ENCODE measurements at places on chromosomes 3 and 15.

GRCh38 chr3:129648391-129648790 is 41.9 kb upstream of the PLXND1 start:
- DNase-seq, result no peak

DNA sequence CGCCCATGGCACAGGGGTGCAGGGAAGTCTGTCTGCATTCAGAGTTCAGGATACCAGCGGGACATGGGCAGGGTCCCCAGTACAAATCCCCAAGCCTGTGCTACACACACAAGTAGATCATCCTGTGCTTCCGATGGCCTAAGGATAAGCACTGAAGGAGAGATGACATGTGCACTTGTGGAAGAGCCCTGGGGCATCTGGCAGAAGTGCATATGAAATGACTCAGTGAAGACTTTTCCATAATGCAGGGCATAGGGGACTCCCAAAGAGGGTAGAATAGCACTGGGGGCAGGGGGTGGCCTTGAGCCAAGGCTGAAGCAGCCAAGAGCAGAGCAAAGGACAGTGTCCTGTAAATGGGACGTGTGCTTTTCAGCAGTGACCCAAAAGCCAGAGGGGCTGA is 22.9 kb downstream of the ADAMTS17 start:
- no peak for DNase-seq

- DNase-seq, result no peak
Observed at GRCh38 chr3:81154611-81155143, 606.8 kb downstream of the GBE1 start.

DNA sequence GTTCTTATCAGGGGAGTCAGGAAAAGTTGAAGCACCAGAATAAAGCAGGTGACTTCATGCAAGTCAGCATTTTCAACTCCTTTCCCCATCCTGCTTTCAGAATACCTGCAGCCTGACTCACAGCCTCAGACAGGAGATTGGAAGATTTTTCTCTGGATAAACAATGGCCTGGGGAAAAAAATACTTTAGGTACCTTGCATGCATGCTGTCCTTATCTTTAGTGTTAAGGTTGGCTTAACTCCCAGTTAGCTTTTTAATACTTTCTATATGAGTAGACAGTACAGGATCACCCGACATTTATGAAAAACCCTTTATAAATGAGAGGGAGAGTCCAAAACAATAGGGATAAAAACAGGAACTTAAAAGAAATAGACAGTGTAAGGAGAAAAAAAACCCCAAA is 53.6 kb downstream of the PAK2 start:
- no peak for DNase-seq

- no peak for DNase-seq
Observed at GRCh38 chr15:59538494-59538893, 73.1 kb upstream of the GCNT3 start.

DNA sequence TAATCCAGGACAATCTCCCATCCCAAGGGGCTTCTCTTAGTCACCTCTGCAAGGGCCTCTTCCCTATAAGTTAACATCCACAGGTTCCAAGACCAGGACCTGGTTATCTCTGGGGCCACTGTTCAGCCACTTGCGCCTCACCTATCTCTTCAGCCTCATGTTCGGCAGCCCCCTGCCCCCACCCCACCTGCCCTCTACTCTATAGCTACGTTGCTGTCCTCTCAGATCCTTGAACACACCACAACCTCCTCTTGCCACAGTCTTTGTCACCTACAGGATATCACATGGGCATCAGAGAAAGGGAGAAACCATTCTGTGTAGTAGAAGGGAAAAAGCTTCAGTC is 33.9 kb downstream of the SLC41A3 start:
- no peak for DNase-seq

- peak; percentile 69 for DNase-seq
Observed at GRCh38 chr3:157129803-157130466, 30.0 kb downstream of the CCNL1 start.

DNA sequence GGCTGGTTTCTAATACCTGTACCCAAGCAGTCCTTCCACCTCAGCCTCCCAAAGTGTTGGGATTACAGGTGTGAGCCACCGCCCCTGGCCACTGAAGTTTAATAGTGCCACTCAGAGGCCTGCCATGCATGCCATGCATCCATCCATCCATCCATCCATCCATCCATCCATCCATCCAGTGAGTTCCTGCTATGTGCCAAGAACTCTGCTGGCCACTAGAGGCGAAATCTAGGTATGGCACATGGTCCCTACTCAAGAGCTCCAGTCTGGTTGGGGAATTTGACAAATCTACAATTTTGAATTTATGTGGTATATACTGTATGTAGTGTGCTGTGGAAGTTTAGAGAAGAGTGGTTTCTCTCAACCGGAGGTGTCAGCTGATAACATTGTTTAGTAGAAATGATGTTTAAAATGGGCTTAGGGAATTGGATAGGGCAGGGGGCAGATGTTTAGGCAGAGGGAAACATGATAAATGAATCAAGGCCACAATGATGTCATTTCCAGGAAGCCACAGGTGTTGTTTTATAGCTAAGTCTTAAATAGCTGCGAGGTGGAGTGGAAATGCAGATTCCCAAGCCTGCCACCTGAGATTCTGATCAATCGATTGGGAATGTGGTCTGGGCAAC is 384.4 kb upstream of the C2CD4B start:
- DNase-seq, result no peak

DNA sequence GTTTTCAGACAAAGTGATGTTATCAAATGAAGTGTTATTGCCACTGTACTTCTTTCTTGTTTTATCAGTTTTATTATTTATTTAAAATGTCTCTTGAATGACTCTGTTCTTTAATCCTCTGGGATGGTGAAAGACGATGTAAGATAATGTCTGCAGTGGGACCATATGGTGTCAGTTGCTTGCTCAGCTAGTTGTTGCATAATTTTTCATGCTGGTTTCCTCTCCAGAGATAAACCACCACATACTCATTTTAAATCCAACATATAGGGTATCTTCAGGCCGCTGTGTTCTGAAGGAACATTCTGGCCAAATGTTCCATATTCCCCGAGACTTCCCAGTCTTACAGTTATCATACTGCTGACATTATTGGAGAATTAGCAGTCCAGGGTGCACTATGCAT is 75.9 kb downstream of the GABRG3 start:
- no peak for DNase-seq

GRCh38 chr3:100089812-100090668 is 24.3 kb downstream of the FILIP1L start:
- DNase-seq, result no peak

GRCh38 chr3:167813169-167814123 is 77.9 kb downstream of the SERPINI1 start:
- no peak for DNase-seq

- DNase-seq, result no peak
Observed at GRCh38 chr3:160018959-160019358, 30.3 kb downstream of the IL12A start.

DNA sequence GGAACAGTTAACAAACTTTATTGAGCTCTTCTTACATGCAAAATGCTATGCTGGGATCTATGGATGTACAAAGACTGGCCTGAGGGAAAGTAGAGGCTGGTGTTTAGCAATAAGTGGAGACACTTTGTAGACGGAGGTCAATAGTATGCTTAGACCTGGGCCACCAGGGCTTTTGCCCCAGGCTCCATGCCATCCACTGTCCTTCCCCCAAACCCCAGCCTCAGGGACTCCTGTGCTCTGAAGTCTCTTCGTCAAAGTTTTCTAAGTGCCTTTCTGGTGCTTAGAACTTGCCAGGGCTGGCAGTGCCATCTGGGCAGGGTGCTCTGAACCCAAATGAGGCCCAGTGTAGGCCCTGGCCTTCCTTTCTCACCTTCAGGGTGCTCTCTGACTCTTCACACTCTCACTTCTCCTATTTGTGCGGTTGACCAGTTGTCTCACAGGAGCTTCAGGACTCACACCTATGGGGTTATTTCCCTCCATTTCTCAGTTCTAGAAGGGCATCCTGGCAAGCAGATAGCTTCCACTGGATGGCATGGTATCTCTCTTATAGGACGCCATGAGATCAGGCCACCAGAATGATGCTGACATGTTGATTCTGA is 21.8 kb upstream of the KCNAB1 start:
- no peak for DNase-seq

DNA sequence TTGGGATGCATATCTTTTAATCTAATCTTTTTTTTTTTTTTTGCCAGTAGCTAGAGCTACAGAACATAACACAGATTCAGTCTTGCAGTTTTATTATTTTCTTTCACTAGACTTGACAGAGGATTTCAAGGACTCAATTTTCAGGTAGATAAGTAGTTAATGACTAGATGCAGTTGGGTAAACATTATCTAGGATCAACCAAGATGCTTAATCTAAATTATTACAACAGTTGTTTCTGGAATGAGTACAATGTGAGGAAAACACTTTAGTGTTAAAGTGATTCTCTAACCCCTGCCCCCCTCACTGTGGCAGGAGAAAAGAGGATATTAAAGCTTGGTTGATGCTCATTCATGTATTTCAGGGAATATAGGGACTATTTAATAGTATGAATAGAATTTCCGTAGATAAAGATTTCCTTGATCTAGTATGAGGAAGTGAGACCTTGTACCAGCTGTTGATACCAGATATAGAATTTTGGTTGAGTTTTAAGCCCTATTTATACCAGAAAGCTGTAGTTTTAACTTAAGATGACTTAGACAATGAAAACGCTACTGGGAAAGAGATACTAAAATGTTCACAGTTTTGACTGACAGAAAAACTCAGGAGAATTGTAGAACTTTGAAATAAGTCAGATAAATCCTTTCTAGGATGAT is 389.0 kb upstream of the C2CD4B start:
- no peak for DNase-seq

- DNase-seq, result no peak
Observed at GRCh38 chr3:157594413-157594812, 91.2 kb upstream of the VEPH1 start.

GRCh38 chr3:99713440-99713839 is 75.0 kb downstream of the COL8A1 start:
- peak; percentile 34 for DNase-seq

GRCh38 chr15:90087454-90088154 is 14.7 kb downstream of the IDH2 start:
- no peak for DNase-seq

DNA sequence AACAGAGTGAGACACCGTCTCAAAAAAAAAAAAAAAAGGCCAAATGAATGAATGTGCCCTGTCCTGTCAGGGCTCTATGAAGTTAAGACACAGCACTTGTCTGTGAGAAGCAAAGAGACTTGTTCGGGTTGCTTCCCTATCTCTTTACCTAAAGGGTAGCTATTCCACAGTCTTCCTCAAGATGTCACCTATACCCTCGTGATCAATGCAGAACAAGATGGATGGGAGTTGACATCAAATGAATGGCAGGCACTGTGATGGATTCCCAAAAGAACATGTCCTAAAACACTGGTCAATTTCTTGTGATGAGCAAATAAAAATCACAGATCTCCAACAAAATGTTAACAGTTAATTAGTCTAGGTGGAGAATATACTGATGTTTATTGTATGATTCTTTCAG is 9.5 kb downstream of the TADA3 start:
- no peak for DNase-seq

- no peak for DNase-seq
Observed at GRCh38 chr15:42716125-42716524, 20.8 kb downstream of the CDAN1 start.
